Activated T-cell treated with anti-CD3 and anti-CD28 coated beads for 24 hours (primary cell): ENCODE measurements at places on chromosomes 13 and 19.

DNA sequence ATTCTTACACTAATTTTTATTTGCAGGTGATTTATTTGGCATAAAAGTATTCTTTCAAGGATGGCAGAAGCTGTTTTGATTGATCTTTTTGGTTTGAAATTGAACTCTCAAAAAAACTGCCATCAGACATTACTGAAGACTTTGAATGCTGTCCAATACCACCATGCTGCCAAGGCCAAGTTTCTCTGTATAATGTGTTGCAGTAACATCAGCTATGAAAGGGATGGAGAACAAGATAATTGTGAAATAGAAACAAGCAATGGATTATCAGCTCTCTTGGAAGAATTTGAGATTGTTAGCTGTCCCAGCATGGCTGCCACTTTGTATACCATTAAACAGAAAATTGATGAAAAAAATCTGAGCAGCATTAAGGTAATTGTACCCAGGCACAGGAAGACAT lies 1.2 kb downstream of the LACC1 start:
- DNase-seq, result no peak

DNA sequence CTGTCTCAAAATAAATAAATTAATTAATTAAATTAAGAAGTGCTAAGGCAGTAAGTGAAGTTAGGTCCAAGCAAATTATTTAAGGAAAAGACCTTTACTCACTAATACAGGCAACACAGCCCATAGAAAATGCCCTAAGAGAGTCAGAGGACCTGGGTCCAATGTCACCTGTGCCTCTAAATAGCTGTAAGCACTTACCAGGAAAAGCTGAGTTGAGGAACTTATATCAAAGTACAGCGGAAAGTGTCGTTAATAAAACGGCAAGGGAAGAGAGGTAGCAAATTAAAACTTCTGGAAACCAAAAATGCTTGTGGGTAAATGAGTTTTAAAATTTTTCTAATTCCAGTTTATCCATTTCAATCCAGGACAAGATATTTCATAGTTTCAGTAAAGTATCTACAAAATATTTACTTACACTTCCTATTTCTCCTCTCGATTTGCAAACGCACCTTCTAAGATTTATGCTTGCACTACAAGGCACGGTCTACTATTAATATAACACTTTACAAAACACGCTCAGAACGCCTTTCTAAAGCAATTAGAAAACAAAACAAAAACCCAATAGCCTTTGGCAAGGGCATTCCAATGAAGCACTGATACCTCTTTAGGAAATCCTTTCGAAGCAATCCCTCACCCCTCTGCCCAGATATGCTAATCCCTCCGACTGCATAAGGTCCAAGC lies 963 bp downstream of the VPS36 start:
- no peak for DNase-seq

- DNase-seq, result no peak
These were observed 3.6 kb upstream of the KMT5C start for GRCh38 chr19:55336101-55336500.

DNA sequence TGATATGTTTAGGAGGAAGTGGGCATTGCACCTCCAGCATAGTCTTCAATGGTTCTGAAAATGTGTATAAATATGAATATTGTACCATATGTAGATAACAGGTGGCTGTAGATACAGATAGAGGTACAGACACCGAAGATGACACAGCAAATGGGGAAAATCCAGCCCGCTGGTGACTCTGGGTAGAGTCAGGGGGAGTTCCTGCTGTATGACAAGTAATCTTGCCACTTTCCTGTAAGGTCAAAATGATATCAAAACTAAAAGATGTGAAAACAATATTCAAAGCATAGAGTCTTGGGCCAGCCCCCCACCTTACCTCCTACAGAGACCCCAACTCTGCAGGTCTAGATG lies 17.8 kb downstream of the C2CD4C start:
- DNase-seq, result no peak

GRCh38 chr13:48726711-48727110 lies 73.0 kb downstream of the CYSLTR2 start:
- no peak for DNase-seq

- DNase-seq, result no peak
These were observed 8.0 kb downstream of the CYTH2 start for GRCh38 chr19:48477067-48477685.

DNA sequence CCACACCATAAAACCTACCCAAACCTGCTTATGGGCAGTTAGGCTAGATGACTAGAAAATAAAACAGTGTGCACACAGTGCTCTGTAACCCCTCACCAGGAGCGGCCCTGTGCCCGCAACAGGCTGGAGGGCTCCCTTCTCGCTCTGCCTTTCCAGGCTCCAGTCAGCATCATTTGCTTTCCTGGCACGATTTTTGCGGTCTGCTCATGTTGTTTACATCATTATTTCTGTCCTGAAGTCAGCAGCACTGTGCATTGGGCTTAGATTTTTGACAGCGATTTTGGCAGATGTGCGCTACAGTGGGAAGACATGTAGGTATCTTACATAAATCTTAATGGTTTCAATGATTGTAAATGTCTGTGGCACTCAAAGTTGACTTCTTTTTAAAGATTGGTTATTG lies 344.0 kb downstream of the MTUS2 start:
- DNase-seq, result no peak

- DNase-seq, result no peak
These were observed 564 bp downstream of the HS6ST3 start for GRCh38 chr13:96090240-96091101.

DNA sequence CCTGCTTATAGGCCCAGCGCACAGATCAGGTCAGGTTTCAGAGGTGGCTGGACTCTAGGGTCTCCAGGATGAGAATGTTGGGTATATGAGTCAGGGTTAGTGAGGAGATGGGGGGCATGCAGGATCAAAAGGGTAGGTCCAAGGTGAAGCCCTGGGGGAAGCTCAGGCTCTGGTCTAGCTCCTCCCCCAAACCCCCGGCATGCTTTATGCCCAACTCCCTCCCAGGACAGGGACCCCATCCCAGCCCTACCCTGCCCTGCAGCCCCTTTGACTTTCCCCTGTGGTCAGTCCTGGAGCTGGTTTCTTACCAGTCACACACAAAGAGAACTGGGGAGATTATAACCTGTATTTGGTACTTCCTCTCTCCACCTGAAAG lies 9.8 kb upstream of the CEACAM18 start:
- no peak for DNase-seq

- no peak for DNase-seq
These were observed 23.7 kb downstream of the ZNF175 start for GRCh38 chr19:51594774-51595109.

DNA sequence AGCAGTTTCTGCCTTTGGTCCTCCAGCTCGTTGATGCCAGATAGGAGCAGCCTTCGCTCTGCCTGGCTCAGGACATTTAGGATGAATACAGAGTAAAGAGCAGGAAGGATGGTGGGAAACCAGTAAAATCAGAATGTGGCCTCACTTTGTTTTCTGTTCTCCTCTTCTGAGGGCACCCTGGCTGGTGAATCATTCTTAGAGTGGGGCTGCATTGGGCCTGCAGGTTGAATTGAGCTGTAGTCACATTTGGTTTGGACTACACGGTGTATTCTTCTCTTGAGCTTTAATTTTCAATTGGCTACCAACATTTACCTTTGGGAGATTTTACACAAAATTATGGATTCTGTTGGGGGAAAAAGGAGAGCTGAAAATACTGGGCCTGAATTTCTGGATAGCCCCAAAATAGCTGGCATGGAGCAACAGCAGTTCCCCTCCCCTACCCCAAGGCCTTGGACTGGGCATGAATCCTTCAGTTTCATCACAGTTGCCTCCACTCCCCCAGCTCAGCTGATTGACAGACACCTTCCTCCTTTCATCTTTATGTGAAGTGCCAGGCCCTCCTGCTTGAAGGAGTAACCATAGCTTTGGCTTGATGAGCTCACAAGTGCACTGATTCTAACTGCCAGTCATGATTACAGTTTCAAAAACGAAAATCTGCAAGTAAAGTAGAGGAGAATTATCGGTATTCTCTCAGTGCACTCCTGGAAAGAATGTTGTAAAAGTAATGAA lies 24.3 kb downstream of the ERCC5 start:
- DNase-seq, result no peak

GRCh38 chr13:29935309-29935981 lies 85.0 kb upstream of the UBL3 start:
- DNase-seq, result peak; percentile 62

DNA sequence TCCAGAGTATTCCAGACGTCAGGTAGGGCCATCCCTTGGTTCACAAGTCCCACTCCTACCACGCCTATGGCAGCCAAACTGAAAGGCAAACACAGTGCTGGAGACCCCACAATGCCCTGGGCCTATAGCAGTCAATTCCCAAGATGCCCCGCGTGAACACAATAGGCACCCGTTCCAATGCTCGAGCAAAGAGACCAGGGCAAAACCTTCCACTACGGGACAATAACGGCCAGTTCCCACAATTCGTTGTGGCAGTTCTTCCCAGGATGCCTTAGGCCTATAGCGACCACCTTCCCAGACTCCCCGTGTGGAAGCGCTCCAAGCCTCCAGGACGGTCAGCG lies 538 bp downstream of the ZNF428 start:
- DNase-seq, result peak; percentile 49

- DNase-seq, result no peak
These were observed 96.7 kb downstream of the RNASEH2B start for GRCh38 chr13:51006067-51006845.

- no peak for DNase-seq
These were observed 16.3 kb downstream of the FAM187B start for GRCh38 chr19:35212241-35212640.

- DNase-seq, result no peak
These were observed 84.5 kb upstream of the FRY start for GRCh38 chr13:31947105-31947504.

DNA sequence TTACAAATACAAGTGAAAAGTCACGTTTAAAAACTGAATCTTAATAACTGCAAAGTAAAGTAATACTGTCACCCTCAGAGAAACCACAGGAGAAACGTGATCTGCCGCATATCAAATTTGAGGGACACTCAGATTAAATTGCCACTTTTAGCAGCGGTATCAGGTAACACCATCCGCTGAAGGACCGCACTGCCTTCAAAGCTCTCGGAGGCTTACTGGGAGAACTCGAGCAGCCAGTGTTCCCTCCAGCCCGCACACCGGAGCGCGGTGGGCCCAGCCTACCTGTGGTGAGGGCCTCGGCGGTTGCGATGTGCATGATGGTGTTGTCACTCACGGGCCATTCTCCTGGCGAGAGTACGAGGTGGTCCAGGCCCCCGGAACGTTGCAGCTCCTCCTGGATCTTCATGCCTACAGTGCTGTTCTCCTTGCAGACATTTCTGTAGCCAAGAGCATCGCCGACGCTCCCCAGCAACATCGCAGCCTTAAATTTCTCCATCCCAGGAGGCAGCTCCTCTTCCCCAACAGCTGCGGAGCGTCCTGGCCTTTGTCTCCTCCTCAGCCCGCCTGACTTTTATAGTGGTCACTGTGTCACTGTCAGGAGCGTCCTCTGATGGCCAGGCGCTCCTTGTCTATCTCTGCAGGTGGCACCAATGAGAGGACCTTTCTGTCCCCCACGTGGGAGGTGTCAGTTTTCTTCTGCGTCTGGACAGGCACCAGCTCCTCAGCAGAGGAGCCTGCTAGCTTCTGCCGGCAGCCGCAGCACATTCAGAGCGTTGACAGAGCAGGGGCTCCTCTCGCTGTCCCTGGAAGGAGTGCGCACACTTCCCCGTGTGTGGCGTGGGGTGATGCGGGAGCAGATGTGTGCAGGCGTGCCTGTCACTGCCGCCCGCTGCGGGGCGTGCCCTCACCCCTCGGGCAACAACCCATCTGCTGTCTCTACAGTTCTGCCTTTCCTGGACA lies at the start of gene ADPRHL1:
ADPRHL1 (minus strand) TSS at position 547 of the 960 bp plus-strand sequence; CDS start at position 496, 51 bp downstream.
- no peak for DNase-seq

DNA sequence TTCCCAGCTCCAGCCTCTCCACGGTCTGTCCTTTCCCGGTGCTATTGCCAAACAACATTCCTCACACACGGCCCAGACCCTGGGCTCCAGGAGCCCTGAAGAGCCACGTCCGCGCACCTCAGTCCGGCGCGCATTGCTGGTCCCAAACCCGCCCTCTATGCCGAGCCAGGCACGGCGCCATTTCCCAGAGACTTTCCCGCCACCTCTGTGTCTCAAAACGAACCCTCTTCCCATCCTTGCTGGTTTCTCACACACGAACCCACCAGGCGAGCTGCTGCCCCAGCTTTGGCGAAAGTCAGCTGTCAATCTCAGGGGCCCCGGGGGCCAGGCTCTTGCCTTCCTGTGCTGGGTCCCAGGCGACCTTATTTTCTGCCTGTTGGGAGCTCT lies 28.0 kb upstream of the F7 start:
- no peak for DNase-seq

GRCh38 chr19:35404879-35405622 lies 34.2 kb downstream of the GPR42 start:
- DNase-seq, result peak; percentile 36

- DNase-seq, result no peak
These were observed 93.2 kb upstream of the SOX1 start for GRCh38 chr13:111973605-111974340.

GRCh38 chr13:43749503-43749902 lies 37.3 kb downstream of the ENOX1 start:
- DNase-seq, result no peak
